ENCODE measurements at places on chromosomes 2 and 18.

- DNase-seq, result no peak
These were observed 839.9 kb downstream of the BCL11A start for GRCh38 chr2:59713577-59713976.

DNA sequence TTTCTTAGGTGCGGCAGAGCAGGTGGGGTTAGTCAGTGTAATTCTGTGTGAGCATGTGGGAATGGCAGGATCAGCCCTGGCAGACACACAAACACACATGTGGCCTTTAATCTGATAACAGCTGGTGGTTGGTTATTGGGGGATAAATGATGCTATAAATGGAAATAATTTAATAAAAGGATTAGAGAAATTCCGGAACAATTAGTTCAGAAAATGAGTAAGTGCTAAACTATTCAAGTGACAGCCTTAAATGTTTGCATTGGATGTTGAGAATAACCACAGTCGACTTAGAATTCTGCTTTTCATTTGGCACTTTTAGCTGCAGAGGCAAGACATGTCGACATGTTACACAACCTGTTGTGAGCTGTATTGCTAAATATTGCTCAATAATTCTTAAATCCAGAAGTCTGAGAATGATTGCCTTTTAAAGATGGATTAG is 7.2 kb downstream of the SMYD1 start:
- no peak for DNase-seq

DNA sequence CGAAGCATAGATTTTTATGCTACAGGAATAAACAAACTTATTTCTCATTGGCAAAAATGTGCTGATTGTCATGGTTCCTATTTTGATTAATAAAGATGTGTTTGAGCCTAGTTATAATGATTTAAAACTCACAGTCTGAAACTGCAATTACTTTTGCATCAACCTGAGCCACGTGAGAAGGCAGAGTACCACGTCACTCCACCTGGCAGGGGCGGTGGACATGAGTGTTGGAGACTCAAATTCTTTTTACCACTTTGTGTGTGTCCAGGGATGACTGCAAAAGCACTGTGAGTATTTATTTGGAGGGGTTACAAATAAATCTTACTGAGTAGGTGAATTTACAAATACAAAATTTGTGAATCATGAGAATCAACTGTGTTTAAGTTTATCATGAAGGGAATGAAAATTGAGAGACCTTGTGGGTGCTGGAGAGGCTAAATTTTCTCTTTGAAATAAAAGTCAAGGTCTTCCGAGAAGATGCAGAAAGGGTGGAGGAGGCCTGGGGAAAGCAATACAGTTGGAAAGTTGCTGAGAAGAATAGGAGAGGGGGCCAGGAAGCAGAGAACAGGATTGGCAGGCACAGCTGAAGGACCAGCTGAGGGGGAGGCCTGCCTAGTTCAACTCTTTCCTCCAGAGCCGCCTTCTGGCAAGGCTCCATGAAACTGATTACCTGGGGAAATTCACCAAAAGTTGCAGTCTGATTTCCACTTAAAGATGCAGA is 316.4 kb downstream of the MYCN start:
- DNase-seq, result no peak

DNA sequence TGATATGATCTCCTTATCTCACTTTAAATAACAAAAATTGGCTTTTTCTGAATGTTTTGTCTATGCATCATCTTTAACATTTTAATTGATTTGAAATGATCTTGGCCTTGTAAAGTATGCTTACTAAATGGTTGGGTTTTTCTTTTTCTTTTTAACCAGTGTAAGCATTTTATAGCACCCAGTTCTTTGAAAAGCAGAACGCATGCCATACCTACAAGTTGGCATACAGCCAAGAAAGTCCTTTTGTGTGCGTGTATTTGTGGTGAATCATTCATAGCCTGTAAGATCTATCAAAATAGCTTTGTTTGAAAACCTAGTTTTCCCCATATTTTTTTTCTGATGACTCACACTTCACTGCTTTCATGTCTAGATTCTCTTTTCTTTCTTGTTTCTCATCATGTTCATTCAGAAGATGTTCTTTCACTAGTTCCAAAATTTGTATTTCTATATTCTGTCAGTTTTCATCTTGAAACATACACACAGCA is 4.1 kb upstream of the VRK2 start:
- DNase-seq, result peak; percentile 12

- no peak for DNase-seq
These were observed 54.5 kb downstream of the ACVR1C start for GRCh38 chr2:157574165-157574564.

GRCh38 chr2:190831941-190832340 is 48.7 kb upstream of the GLS start:
- no peak for DNase-seq
